ENCODE measurements at places on chromosomes 2 and 18.

DNA sequence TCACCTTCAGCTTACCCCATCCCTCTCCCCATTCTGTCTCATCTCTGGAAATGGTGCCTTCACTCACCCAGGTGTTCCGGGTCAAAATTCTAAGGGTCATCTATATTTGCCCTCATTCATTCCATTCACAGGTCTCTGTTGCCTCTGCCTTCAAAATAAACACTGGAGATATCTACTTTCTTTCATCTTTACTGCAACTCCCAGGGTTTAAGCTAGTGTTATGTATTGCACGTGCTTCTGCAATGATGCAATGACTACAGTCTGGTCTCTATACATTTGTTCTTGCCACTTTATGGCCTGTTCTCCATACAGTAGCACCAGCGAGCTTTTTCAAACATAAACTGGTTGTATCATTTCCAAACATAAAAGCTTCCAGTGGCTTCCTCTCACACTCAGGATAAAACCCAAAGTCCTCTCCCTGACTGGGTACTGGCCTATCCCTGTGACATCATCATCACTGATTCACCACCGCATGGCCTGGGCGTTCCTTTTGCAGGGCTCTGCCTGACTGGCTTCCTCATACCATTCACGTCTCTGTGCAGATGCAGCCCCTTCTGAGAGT is 14.3 kb downstream of the DSG2 start:
- DNase-seq: no peak

- no peak for DNase-seq
Measured at GRCh38 chr18:23683671-23684070, 5.6 kb upstream of the LAMA3 start.

DNA sequence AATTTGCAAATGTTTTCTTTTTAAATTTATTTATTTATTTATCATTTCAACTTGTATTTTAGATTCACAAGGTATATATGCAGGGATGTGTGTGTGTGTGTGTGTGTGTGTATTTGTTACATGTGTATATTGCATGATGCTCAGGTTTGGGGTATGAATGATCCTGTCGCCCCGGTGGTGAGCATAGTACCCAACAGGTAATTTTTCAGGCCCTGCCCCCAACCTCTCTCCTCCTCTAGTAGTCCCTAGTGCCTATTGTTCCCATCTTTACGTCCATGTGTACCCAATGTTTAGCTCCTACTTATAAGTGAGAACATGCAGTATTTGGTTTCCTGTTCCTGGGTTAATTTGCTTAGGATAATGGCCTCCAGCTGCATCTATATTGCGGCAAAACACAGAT is 33.0 kb upstream of the KIF5C start:
- no peak for DNase-seq

DNA sequence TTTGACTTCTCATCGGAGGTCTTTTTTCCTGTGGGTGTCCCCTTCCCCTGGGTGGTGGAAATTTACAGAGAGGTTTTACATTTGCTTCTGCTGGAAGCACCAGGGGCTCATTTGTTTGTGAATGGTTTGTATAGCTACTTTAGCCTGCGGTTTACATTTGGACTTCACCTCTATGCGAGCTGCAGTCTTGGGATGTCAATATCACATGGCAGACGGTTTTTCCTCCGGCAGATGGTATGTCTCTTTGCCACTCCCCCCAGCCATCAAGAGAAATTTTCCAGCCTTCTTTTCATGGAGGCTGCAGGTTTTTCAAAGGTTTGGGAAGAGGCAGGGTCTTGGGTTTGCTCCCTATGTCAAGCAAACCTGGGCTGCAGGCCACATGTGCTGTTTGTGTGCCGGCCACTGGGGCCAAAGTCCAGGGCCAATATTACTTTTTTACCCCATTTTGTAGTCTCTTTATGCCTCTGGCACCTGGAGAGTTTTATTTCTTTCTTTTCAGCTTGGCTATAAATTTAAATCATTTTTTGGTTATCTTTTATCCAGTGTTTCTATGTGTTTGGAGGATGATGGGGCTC is 23.9 kb upstream of the BOD1L2 start:
- DNase-seq: no peak

DNA sequence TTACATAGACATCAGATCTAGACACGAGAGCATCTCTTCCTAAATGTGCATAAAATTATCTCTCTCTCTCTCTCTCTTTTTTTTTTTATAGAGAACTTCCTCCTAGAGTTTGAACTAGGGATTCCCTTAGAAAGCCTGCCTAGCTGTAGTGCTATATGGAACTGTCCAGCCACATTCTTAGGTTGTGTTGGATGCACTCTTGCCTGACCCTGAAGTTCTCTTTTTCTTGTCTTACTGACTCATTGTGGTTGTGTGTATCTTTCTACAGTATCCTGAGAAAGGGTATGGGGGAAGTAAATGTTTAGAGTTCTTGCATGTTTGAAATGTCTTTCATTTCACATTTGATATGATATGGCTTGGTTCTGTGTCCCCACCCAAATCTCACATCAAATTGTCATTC is 368.2 kb downstream of the CDH2 start:
- DNase-seq: no peak

- DNase-seq: no peak
Measured at GRCh38 chr18:73947180-73947921, 200.3 kb downstream of the FBXO15 start.

GRCh38 chr2:162416446-162416845 is 72.5 kb downstream of the GCA start:
- DNase-seq: no peak

DNA sequence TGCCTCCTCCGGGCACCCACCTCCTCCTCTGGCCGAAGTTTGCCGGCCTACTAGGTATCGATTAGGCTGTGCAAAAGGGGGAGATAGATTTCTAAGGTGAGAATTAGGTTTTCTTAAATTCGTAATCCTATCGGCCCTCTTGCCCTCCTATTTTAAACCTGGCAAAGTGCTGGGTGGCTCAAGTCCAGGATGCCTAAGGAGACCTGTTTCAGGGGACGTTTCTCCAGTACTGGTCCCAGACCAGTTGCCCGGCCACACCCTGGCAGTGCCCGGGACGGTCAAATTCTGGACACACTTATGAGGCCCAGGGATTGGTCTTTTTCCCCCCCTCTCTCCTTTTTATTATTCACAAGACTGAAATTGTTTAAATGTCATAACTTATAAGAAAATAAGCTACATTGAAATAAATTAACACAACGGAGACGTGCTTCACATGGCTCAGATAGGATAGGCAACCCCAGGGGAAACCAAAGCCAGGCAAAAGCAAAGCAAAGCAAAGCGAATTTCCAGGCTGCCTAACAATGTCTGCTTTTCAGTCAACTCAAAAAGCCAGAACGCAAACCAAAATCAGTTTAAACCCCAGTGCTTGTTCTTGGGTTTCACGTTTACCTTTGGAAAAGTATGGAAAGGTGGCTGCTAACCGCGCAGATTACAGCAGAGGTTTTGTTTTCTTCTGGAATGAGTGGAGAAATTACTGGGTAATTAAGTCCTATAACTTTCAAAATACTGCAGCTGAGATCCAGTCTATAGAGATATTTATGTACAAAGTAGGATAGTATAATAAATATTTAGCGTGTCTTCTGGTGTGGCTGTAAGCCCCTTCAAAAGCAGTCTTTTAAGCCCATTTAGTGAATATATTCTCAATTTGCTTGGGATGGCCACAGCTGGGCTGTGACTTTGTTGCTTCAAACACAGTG is 3.0 kb downstream of the GBX2 start:
- no peak for DNase-seq

DNA sequence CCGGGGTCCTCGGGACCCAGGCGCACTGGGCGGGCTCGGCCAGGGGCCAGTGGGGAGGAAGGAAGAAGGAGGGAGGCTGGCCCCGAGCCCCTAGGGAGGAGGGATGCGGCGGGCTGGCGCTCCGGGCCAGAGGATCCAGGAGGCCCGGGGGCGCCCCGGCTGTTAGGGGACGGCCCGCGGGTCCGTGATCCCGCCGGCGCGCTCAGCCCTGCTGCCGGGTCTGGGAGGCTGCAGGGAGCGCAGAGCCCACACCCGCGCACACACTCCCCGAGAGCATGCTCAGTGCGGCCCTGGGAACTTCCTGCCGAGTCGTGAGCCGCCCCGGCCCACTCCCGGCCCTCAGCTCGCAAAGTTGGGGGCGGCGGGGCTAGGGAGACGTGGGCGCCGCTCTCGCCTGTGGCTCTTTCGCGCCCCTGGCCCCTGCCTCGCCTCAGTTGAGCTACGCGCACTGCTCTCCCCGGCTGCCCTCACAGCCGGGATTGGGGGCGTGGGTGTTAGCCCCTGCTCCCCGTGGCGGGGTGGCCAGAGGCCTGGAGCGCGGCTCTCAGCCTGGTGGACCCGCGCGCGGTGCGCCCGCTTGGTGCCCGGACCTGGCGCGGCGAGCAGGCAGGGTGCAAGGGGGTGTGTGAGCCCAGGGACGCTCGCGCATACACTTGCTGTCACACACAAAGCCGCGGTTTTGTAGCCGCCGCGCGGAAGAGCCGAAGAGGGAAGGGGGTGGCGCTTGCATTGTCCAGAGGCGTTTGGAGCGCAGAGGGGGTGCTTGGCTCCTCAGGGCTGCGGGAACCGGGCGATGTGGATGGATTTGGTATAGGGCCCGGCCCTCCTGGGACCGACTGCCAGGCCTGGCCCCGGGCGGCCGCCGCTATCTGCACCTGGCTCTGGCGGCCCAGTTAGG is 132.9 kb upstream of the MGAT5 start:
- no peak for DNase-seq

DNA sequence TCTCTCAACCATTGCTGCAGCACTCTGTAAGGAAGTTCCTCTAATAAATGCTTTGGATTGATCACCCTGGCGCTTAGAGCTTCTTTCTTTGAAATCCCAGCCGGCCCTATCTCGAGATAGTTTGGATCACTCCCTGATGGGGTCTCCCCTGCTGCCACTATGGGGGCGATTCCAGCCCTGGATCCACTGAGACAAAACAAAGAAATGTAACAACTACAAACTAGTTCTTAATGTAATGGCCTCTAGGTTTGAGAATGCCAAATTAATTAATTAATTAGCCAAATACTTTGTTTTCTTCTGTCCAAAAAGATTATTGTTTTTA is 15.2 kb downstream of the SRSF7 start:
- DNase-seq: no peak

Data from cerebellar nuclear complex (tissue), 1 donor.